ENCODE measurements at places on chromosomes 6 and 20. TPM values are rescaled to one million over a fixed set of nuclear protein-coding genes. Genes with fewer than 3 reads are reported as not detected.

MOG gene
- total RNA-seq: not detected

OVOL2 gene
- not detected for total RNA-seq

MYH7B gene
- 0.11 TPM for total RNA-seq

RBM12 gene
- 36.0 TPM for total RNA-seq

CCDC28A gene
- 10.4 TPM for total RNA-seq

LY6G5C gene
- 1.7 TPM for total RNA-seq

CLPSL2 gene
- total RNA-seq: not detected

GRCh38 chr20:50357783-50358161 is 152.4 kb upstream of the PTPN1 start:
- H3K4me3 ChIP-seq: no peak overlapping the region
- H3K27me3 ChIP-seq: no peaks in the 10 kb centered on the region
- H3K27ac ChIP-seq: no peak overlapping the region
- H3K4me1 ChIP-seq: no peaks in the 10 kb centered on the region
- H3K36me3 ChIP-seq: no peaks in the 10 kb centered on the region
- no peak for DNase-seq

- DNase-seq: no peak
- no peaks in the 10 kb centered on the region for H3K27me3 ChIP-seq
- H3K27ac ChIP-seq: no peak overlapping the region
- no peak overlapping the region for H3K4me3 ChIP-seq
These were observed 154.7 kb downstream of the BTBD3 start for GRCh38 chr20:12072221-12072953.

DNA sequence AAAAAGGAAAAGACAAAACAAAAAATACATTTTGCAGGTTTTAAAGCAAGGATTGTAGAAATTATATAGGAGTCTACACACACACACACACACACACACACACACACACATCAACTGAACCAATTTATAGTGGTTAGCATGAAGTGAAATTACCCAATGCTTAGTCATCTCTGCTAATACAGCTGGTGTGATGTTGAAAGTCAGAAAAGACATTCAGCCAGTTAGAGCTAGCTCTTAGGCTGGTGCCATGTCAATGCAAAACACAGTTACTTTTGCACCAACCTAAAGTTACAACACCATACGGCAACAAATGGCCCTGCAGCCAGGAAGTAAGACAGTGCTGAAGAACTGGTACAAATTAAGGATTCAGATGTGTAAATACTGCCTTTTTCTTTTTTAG is 15.2 kb downstream of the FAM210B start:
- no peaks in the 10 kb centered on the region for H3K27me3 ChIP-seq
- peak overlapping the region; percentile 78 for H3K27ac ChIP-seq
- DNase-seq: peak; percentile 95

DNA sequence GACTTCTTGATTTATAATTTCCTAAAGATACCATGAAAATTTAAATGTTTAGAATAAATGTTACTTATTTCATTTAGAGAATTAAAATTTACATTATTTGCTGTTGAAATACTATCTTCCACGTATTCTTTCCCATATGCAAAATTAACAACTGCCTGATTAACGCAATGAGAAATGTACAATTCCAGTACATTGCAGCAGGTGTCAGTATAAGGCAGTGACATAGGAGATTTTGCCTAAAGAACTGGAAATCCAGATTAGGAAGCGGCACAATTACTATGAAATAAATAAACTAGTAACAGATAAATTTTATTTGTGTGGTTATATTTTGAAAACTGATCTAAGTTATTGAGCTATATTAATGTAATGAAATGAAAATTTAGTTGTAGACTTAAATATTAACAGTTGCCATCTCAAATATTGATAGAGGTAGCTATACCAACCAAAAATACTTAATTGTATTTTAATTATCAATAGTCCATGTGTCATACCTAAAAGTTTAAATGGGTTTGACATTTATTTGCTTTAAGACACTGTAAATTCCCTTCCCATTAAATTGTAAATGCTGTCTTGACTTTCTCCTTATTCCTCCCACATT is 300.2 kb downstream of the UTRN start:
- peaks cover 27% of the 10 kb centered on the region for H3K4me1 ChIP-seq
- no peak overlapping the region for H3K4me3 ChIP-seq
- peaks cover 2% of the 10 kb centered on the region for H3K36me3 ChIP-seq
- peak; percentile 65 for DNase-seq

DNA sequence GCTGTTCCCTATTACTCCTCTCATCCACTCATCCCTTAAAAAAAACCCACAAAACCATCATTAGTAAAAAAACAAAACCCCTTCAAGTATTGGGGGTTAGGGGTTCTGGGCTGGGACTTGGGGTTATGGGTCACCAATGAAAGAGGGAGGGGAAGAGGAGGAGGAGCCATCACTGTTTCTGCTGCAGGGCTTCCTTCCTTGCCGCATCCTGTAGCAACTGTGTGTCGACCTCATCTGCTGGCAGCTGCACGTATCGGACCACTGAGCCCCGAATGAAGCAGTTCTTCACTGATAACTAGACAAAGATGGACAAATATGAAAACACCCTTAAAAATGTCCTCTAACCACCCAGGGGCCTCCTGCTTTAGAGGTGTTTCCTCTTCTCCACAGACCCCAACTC is 2.0 kb upstream of the VARS1 start:
- H3K27me3 ChIP-seq: no peaks in the 10 kb centered on the region
- no peak overlapping the region for H3K4me3 ChIP-seq
- H3K36me3 ChIP-seq: no peaks in the 10 kb centered on the region
- DNase-seq: no peak
- no peak overlapping the region for H3K27ac ChIP-seq
- peaks cover 6% of the 10 kb centered on the region for H3K4me1 ChIP-seq

DNA sequence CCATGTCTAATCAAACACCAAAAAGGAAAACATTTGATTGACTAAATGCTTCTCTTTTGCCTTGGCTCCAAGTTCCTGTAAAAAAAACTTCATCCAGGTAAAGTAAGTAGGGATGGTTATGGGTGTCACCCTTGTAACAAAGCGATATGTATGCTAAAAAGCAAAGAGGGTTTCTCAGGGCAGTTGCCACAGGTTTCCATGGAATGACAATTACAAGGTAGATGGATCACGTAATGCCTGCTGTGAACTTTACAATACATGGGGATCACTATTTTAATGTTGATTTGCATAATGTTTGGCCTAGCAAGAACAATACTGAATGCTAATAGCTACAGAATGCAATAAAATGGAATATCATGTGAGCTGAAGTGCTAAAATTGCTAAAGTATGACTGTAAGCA is 2.9 kb upstream of the BMP2 start:
- peaks cover 24% of the 10 kb centered on the region for H3K27me3 ChIP-seq

- peak; percentile 64 for DNase-seq
- H3K4me1 ChIP-seq: peaks cover 5% of the 10 kb centered on the region
- H3K27ac ChIP-seq: no peak overlapping the region
- peaks cover 18% of the 10 kb centered on the region for H3K27me3 ChIP-seq
These were observed 241.6 kb upstream of the BTBD3 start for GRCh38 chr20:11675920-11676629.

DNA sequence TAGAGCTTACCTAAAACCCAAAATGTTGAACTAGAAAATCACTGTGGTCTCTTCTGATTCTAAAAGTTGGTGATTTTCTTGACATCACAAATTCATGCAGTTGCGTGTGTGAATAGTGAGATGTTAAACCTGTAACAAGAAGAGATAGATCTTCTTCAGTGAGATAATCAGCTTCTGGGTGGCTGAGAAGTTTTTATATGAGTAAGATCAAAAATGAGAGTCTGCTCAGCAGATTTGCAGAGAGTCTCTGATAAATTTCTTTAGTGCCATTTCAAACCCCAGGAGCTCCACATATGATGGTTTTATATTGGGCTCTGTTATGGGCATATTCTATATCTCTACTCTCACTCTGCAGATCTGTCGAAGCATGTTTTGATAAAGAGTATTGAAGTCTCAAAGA is 185.4 kb downstream of the ZFAND3 start:
- no peaks in the 10 kb centered on the region for H3K27me3 ChIP-seq
- no peaks in the 10 kb centered on the region for H3K36me3 ChIP-seq
- no peak for DNase-seq
- no peak overlapping the region for H3K27ac ChIP-seq
- H3K4me3 ChIP-seq: no peak overlapping the region
- no peaks in the 10 kb centered on the region for H3K4me1 ChIP-seq

DNA sequence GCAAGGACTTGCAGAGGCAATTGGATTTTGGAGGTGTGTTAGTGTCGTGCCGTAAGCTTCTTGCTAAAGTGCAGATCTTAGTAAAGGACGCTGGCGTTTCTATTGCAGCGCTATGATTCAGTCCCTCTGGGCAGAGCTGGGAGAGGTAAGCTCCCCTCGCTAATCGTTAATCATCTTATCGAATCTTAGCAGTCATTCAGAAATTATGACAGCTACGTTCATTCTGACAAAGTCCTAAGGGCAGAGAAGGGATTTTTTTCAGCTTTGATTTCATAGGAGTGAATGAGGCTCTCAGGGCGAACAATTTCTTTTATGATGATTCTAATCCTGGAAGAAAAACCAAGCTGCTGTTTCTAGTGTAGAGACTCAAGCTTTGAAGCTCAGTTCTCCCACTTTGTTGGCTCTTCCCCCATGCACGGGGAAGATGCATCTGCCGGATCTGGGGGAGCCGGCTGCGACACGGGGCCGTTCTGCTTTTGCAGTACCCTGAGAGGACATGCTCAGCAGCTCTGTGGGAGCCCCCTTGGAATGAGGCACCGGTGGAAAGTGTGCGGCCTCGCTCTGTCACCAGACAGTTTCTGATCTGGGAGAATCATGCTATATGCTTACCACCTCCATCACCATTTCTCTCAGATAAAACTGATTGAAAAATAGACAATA is 79.1 kb upstream of the SLC22A23 start:
- peaks cover 12% of the 10 kb centered on the region for H3K4me1 ChIP-seq
- no peak for DNase-seq
- no peaks in the 10 kb centered on the region for H3K36me3 ChIP-seq
- H3K4me3 ChIP-seq: no peak overlapping the region
- H3K27ac ChIP-seq: no peak overlapping the region

DNA sequence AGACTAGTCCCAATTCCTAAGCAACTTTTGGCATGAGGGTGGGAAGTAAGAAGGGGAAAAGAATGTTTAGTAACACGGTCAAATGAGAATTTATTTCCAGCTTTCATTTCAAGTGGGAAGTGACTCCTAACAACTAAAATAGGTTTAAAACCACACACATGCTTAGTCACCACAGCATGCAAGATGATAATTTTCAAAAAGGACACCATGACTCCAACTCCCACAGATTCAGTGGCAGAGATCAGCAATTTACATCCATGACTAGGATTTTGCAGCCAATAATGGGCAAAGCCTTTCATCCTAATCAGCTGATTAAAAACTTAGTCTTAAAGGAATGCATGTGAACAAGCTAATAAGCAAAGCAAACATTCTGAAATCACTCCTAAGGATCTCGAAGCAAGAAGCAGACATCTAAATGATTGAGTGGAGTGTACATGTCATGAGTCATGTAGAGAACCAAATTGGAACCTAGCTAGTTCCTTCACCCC is 48.1 kb upstream of the GCLC start:
- H3K36me3 ChIP-seq: no peaks in the 10 kb centered on the region
- peak overlapping the region; percentile 33 for H3K4me3 ChIP-seq

GRCh38 chr20:24489631-24490260 is 20.3 kb downstream of the SYNDIG1 start:
- no peak overlapping the region for H3K27ac ChIP-seq
- no peaks in the 10 kb centered on the region for H3K27me3 ChIP-seq
- no peaks in the 10 kb centered on the region for H3K4me1 ChIP-seq
- no peaks in the 10 kb centered on the region for H3K36me3 ChIP-seq
- H3K4me3 ChIP-seq: no peak overlapping the region

GRCh38 chr6:104642871-104643270 is 216.8 kb downstream of the HACE1 start:
- H3K27ac ChIP-seq: no peak overlapping the region
- H3K27me3 ChIP-seq: no peaks in the 10 kb centered on the region
- no peak overlapping the region for H3K4me3 ChIP-seq
- no peaks in the 10 kb centered on the region for H3K4me1 ChIP-seq
- no peak for DNase-seq

DNA sequence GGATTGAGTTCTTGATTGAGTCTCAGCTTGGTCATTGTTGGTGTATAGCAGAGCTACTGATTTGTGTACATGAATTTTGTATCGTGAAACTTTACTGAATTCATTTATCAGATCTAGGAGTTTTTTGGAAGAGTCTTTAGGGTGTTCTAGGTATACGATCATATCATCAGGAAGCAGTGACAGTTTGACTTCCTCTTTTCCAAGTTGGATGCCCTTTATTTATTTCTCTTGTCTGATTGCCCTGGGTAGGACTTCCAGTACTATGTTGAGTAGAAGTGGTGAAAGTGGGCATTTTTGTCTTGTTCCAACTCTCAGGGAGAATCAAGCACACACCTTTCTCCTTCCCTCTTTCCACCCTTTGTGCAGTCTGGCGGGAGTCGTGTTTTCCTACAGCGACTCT is 26.4 kb downstream of the RPP40 start:
- DNase-seq: no peak
- H3K4me1 ChIP-seq: 0 out of 2 replicates have a peak, but pooled peaks cover 5% of the 10 kb centered on the region
- H3K27ac ChIP-seq: no peak overlapping the region
- no peak overlapping the region for H3K4me3 ChIP-seq

GRCh38 chr6:142886431-142887170 is 58.4 kb downstream of the HIVEP2 start:
- DNase-seq: peak; percentile 69
- H3K4me3 ChIP-seq: no peak overlapping the region
- H3K36me3 ChIP-seq: no peaks in the 10 kb centered on the region
- no peaks in the 10 kb centered on the region for H3K27me3 ChIP-seq
- peaks cover 57% of the 10 kb centered on the region for H3K4me1 ChIP-seq
- peak overlapping the region; percentile 84 for H3K27ac ChIP-seq

GRCh38 chr6:62516291-62517141 is 230.5 kb upstream of the KHDRBS2 start:
- no peaks in the 10 kb centered on the region for H3K4me1 ChIP-seq
- H3K27me3 ChIP-seq: no peaks in the 10 kb centered on the region
- no peak overlapping the region for H3K4me3 ChIP-seq
- H3K27ac ChIP-seq: no peak overlapping the region

DNA sequence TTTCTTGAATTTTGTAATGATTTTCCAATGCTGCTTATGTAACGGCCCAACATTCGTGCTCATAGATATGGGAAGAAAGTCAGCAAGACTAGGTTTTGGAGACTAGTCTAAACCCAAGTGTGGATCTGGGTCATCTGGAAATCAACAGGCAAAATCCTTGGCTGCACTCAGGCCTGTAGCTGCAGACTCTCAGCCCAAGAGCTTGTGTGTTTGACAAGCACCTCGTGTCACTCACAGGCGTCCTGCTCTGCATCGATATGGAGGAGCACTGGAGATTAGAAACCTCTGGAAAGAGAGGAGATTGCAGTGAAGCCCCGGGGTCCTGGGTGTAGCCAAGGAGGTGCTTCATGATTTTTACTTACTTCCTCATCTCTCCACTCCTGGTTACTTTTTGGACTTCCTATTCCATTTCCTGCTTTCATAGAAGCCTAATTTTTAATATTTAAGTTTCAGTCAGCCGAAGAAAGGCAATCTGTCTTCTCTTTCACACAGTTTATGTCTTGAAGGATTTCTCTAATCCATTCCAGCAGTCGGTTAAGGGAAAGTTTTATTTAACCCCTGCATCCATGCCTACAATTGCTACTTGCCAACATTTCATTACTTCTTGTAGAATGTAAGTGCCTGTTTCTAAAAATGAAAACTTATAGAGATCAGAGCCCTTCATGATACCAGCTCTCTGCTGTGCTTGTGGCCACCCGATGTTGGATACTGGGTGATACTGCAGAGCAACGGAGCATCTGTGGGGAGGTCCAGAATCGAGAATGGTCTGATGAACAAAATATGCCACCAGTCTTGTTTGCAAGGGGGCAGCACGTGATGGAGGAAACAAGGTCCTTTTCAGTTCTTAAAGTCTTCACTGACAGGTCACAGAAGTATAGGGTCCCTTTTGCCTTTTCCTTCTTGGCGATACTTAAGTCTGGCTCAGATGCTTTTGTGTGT is 296.3 kb downstream of the QKI start:
- peaks cover 8% of the 10 kb centered on the region for H3K4me1 ChIP-seq
- no peak overlapping the region for H3K4me3 ChIP-seq
- H3K27me3 ChIP-seq: no peaks in the 10 kb centered on the region
- H3K27ac ChIP-seq: no peak overlapping the region
- no peaks in the 10 kb centered on the region for H3K36me3 ChIP-seq

Data from GM23248 (cell line).